Amygdala (tissue), 56 donors: ENCODE measurements at places on chromosomes 4 and X.

GRCh38 chr4:13705521-13706041 is 78.1 kb upstream of the BOD1L1 start:
- no peak for DNase-seq

- no peak for DNase-seq
Measured at GRCh38 chr4:71232056-71232430, 106.8 kb upstream of the SLC4A4 start.

DNA sequence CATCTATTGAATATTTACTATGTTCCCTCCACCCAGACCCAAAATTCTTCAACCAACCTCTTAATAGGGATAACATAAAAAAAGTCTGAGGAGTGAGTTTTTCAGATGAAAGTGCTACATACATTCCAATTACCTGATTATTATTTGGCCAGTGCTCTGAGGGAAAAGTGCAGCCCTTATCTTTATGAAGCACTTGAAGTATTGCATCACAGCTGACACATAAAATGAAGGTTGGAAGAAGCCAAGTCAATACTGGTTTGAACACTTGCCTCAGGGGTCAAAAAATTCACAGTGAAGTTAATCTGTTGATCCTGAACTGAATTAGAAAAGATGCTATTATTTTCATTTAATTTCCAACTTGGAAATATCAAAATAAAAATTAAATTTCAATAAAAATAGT is 498.9 kb downstream of the INPP4B start:
- DNase-seq: no peak

GRCh38 chr4:145101091-145101490 is 3.0 kb downstream of the ABCE1 start:
- DNase-seq: no peak

DNA sequence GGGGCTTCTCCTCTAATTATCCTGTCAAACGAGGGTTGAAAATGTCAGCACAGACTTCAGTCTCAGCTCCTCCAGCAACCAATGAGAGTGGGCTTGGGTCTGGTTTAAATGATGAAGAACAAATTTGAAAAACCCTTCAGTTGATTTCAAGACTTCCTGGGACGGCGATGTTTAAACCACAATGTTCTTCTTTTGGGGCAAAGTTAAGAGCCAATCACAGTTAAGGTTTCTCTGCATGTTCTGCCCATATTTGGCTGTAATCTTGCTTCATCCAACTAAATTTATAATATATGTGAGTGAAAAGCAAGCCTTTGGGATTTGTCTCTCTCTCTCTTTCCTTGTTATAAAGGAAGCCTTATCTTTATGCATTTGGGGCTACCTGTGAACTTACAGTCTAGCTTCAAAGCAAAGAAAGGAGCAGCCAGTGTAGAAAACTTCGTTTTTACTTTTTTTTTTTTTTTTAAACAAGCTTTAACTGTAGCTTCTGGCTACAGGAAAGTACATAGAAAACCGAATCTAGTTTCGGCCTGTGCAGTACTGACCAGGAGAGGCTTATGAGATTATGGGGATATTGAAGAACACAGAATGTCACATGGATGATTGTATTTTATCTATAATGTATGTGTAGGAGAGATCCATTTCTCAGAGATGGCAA is 46.8 kb upstream of the FAM9C start:
- DNase-seq: no peak

DNA sequence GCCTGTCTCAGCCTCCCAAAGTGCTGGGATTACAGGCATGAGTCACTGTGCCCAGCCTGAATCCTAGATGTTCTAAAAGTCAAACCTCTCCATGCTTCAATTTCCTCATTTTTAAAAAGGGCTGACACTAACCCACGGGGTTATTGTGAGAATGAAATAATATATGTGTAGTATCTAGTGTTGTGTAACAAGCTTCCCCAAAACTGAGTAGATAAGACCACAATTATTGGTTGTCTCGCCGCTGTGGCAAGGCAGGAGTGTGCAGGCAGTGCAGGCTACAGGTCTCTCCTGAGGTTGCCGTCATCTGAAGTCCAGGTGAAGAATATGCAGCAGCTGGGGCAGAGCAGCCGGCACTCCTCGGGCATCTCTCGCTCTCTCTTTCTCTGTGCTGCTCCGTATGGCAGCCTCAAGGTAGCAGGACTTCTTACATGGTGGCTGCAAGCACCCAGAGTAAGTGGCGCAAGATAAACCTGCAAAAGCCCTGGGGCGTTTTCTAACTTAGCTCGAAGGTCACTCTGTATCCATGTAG is 30.9 kb downstream of the RAB33B start:
- DNase-seq: no peak

DNA sequence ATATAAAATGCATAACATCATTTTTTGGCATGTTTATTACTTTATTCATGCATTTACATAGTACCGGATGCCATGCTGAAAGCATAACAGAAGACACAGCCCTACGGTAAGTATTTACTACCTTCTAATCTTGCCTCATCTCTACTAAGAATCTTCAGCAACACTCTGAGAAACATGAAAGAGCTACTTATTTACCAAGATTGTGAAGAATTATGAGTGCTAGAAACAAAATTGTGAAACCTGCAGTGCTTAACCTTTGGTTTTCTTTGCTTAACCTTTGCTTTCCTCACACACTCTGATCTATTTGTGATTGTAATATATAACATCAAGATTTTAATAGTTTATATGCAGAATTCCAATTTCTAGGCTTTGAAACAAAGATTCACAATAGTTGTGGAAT is 7.4 kb downstream of the ANTXR2 start:
- no peak for DNase-seq

DNA sequence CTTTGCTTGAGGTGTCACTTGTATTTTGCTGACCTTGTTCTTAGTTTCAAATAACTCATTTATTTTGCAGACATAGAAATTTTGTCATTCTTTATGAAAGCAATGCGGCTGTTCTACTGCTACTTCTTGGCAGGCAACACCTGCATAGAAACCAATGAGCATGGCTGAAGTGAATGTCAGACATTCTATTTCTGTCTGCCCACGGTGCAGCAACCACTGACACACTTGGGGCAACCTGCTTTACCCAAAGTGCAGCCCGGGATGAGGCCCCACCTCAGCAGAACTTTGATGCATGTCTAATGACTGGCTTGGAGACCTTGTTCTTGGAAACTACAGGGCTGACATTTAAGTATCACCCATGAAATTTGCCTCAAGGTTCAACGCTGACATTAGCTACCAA is 93.6 kb downstream of the RBM47 start:
- DNase-seq: no peak

GRCh38 chrX:119954374-119954773 is 10.8 kb upstream of the NKAP start:
- DNase-seq: no peak

DNA sequence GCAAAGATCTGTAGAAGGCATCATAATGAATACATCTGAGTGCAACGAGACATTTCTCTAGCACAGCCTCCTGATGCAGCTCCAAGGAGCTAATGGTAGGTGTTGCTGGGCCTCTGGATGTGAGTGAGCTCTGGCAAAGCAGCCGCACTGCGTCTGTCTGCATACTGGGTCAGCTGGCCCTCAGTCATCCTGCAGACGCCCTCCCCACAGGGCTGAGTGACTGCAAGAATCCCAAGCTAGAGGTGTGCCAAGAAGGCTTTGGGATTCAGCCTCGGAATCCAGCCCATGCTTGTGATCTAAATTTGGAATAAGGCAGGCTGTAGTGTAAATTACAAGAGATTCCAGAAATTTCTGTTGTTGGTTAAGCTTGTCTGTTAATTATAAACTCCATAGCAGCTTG is 18.5 kb downstream of the HERC3 start:
- DNase-seq: no peak

DNA sequence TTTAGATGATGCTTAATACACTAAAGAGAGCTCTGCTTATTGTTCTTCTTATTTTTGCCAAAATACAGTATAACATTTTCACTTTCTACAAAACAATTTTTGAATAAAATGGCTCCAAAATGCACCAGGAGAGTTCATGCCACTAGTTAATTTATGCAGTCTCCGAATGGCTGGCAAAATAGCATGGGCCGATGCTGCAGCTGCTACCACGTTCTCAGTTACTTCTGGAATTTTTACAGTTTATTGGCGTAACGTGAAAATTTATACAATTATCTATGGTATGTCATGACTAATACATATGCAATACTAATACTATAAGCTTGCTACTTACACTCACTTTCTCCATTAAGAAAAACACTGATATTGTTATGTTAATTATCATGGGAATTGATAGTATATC is 16.5 kb downstream of the KLHL13 start:
- no peak for DNase-seq

GRCh38 chr4:152870606-152871005 is 65.5 kb upstream of the FHDC1 start:
- no peak for DNase-seq

DNA sequence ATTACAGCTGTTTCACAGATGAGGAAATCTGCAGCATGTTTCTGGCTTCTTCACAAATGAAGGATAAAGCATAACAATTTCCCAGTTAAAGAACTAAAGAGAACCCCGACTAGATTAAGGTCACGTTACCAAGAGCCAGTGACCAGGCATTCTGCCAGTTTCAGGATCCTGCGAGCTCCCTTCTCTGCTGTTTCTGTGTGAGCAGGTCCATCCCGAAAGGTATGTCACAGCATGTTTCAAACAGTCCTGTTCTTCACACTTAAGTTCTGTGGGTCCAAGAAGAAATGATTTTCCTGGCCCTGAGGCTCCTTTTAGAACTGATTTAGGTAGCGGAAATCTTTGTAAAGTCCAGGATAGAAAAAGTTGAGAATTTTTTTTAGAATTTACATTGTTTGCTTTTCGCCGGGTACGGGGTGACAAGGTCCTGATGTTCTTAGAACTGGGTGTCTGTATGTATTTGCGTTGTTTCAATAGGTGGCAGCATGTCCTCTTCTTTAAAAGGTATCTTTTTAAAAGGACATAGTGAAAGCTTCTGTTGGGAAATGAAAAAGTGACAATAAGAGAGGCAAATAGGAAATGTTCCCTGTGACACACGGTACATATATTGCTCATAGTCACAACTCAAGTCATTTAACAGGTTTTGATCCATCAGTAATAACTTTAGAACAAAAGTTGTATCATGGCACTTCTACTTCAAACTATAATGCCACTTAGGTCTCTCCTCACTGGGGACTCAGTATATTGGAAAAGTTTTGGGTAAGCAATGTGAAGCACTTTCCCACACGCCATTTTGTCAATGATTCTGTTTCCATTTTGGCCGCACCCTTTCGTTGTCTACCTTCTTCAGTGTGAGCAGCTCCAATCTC is 18.4 kb downstream of the IL21 start:
- DNase-seq: no peak
